ENCODE measurements at places on chromosomes 3 and 15. TPM values are rescaled to one million over a fixed set of nuclear protein-coding genes. Genes with fewer than 3 reads are reported as not detected.

The RFX7 gene
- total RNA-seq: 46.3 TPM

The TGFBR2 gene
- 39.9 TPM for total RNA-seq

The ALS2CL gene
- total RNA-seq: 8.5 TPM

The PSTPIP1 gene
- total RNA-seq: not detected

The GUCA1C gene
- total RNA-seq: not detected

The IL5RA gene
- not detected for total RNA-seq

The NUP210 gene
- total RNA-seq: 0.36 TPM

The LRIG1 gene
- 39.7 TPM for total RNA-seq

The TMEM158 gene
- total RNA-seq: 14.1 TPM

The CCR3 gene
- not detected for total RNA-seq

The GOLGA8R gene
- 1.6 TPM for total RNA-seq

The CPEB1 gene
- total RNA-seq: 18.5 TPM

The ADAMTS7 gene
- total RNA-seq: 25.5 TPM

The SLC6A1 gene
- total RNA-seq: 0.30 TPM

The HRG gene
- total RNA-seq: not detected

The PLSCR5 gene
- total RNA-seq: not detected

The APOD gene
- total RNA-seq: not detected

The NOX5 gene
- 0.09 TPM for total RNA-seq
